ENCODE measurements at places on chromosomes 4 and X. TPM values are rescaled to one million over a fixed set of nuclear protein-coding genes. Genes with fewer than 3 reads are reported as not detected.

Gene SCML2
- 30.2 TPM for total RNA-seq

GRCh38 chr4:98572697-98573096 lies 85.7 kb downstream of the TSPAN5 start:
- peak; percentile 54 for DNase-seq

Gene HTR2C
- 0.05 TPM for total RNA-seq

GRCh38 chrX:71910643-71910985 lies at the start of gene NHSL2:
Gene NHSL2 (plus strand): TSS chrX:71910845.
- no peak for DNase-seq

DNA sequence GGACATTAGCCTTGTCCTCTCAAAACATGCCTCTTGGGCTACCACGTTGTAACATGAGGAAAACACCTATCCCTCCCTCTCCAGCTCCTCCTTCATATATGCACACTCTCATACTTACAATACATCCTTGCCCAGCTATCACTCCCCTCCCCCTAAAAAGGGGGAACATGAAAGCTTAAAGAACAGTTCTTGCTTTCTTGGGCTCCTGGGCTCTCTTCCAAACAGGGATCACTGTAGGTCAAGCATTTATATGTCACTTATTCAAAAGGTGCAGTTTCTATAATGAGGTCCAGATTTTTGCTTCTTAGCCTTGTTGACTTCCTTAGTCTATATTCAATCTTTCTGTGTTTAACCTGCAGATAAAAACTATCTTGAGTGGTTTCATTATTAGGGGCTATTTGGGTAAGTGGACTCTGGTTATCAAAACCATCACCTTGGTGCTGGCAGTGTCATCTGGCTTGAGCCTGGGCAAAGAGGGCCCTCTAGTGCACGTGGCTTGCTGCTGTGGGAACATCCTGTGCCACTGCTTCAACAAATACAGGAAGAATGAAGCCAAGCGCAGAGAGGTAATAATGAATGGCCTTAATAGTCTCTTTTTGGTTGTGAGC lies 119.4 kb downstream of the AKAP4 start:
- DNase-seq = peak; percentile 15

GRCh38 chrX:150533863-150534262 lies 34.6 kb upstream of the MTM1 start:
- no peak for DNase-seq

DNA sequence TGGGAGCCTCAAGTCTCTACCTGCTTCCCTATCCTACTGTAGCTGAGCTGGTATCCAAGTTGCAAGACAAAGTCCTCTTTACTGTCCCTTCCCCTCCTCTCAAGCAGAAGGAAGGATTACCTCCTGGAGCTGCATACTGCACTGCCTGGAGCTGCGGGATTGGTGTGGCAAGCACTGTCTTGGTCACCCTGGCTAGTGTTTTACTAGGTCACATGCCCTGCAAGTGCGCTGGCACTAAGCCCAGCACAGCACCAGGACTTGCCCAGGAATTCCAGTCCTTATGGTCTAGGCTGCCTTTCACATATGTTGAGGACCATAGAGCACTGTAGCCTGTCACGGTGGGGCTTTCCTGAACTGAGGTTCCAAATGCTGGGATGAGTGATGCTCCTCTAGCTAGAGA lies 227.3 kb upstream of the ZC4H2 start:
- no peak for DNase-seq

Gene GEMIN8
- 9.5 TPM for total RNA-seq

- DNase-seq = no peak
Observed at GRCh38 chr4:2356123-2357069, 62.0 kb downstream of the ZFYVE28 start.

Gene CNOT6L
- 26.0 TPM for total RNA-seq

Gene EVC2
- 9.9 TPM for total RNA-seq

DNA sequence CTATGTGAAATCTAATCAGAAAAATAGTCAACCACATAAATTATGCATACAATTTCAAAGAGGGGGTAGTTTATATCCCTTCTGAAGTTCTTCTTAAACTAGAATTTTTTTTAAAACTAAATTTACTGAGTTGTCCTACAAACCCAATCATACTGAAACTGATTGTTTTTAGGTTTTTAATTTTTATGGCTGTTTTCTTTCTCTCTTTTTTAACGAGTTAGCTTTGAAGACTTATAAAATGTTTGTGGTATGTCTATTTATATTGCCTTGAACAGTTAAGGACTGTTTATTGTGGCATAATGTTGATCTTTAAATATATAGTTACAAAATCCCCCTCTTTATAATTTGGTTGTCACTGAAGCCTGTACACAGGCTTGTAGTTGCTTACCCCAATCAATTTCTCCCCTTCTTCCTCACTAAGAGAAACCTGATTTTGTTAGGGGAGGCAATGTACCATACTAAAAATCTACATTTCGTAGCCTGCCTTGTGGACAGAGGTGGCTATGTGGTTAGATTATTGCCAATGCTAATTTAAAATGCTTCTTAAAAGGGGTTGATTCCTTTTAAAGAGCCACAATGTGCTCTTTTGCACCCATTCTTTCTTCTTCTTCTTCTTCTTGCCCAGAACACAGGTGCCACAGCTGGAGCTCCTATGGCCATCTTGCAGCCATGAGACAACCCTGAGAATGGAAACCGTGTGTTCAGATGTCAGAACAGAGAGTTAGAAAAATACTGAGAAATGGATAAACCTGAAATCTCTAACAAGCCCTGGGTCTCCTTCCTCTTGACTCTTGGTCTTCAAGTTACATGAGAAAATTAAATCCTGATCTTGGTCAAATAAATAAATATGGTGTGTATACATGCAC lies 102.7 kb upstream of the ZNF827 start:
- no peak for DNase-seq

GRCh38 chrX:105349476-105349875 lies 129.0 kb upstream of the TEX13A start:
- DNase-seq = no peak

GRCh38 chr4:145881989-145882388 lies 56.6 kb downstream of the ZNF827 start:
- DNase-seq = no peak

Gene NWD2
- 0.02 TPM for total RNA-seq

Gene CXCL6
- total RNA-seq = 0.08 TPM

DNA sequence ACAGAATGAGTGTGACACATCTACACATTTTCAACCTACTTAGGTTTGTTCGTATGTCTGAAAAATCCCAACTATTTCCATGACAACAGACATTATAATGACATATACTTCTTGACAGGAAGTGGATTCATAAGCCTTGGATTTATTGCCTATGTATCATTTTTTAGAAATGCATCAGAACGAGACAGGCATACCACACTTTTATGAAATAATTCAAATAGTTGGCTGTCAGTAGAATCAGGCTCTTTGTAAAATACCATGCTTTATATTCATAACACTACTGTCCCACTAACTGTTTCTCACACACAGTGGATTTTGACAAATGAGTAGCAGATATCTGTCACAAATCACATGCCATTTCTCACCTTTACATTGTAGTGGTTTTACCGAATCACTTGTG lies 173.2 kb downstream of the BEND2 start:
- DNase-seq = no peak

- DNase-seq = no peak
Observed at GRCh38 chrX:20620306-20620705, 353.6 kb upstream of the RPS6KA3 start.

- DNase-seq = no peak
Observed at GRCh38 chrX:73447311-73447794, 500 bp downstream of the CDX4 start.

- DNase-seq = no peak
Observed at GRCh38 chr4:101584306-101584705, 206.2 kb upstream of the BANK1 start.

Gene FAM47C
- not detected for total RNA-seq

Gene FAM149A
- total RNA-seq = 0.13 TPM

DNA sequence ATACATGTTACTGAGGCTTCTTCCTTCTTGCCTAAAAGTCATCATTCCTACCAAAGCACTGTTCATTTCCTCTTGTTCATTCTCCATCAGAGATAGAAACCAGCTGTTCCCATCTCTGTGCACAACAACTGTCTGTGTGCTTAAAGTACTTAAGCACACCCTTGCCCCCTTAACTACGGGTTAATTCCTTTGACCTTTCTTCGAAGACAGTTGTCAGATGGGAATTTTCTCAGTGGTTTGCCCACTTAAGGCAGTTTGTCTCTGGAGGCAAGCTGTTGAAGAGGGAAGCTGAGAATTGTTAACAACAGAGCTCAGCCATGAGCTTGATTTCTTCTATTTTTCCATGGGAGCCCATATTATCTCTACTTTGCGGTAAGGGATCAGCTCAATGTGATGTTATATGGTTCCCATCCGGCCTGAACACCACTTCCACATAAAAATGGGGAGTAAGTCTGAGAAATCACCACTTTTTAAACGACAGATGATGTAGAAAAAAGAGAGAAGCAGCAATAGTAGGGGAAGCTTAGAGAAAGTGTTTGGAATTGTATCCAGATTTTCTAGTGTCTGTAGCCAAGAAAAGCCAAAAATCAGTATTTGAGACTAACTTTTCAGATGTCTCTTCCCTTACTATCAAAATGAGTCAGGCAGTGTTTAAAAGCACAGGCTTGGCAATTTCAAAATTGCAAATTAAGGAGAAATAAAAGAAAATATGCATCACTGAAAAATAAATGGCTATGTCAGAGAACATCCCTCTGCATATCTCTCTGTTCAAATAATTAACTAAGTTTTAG lies 194.4 kb downstream of the SLIT2 start:
- DNase-seq = peak; percentile 83

DNA sequence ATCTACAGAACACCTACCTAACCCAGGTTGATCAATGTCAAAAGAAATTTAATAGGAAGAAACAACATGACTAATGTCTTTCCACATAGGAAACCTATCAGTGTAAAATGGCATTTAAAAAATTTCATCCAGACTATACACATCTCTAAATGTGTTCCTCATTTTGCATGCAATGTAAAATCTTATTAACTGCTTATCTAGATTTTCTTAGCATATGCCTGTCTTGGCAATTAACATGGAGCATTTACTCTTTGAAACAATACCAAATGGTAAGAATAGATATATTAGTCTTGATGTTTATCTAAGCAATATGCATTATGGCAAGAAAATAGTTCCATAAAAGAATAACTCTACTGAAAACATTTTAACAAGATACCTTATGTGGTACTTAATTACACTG lies 199.8 kb downstream of the TRAM1L1 start:
- DNase-seq = no peak

Gene FDCSP
- not detected for total RNA-seq

GRCh38 chr4:164606478-164606877 lies 147.5 kb upstream of the SMIM31 start:
- no peak for DNase-seq

GRCh38 chrX:8364369-8365141 lies 100.1 kb upstream of the VCX3B start:
- DNase-seq = peak; percentile 9

- DNase-seq = no peak
Observed at GRCh38 chrX:106247162-106247561, 79.1 kb downstream of the PWWP3B start.

Gene NUDT10
- total RNA-seq = 2.2 TPM

- no peak for DNase-seq
Observed at GRCh38 chrX:114584375-114584943, 573 bp downstream of the HTR2C start.

All from SJCRH30 (cell line).